ENCODE measurements at places on chromosomes 5 and 9. TPM values are rescaled to one million over a fixed set of nuclear protein-coding genes. Genes with fewer than 3 reads are reported as not detected.

Gene C5orf46
- total RNA-seq = not detected

Gene DNAH5
- 1.7 TPM for total RNA-seq

Gene SLC45A2
- not detected for total RNA-seq

Gene GARIN3
- not detected for total RNA-seq

Gene SYNPO
- 15.3 TPM for total RNA-seq

Gene OBP2B
- not detected for total RNA-seq

Gene SH3RF2
- 2.5 TPM for total RNA-seq

Gene PCSK1
- total RNA-seq = 0.13 TPM

Gene PCDHA7
- total RNA-seq = under 0.01 TPM

Gene FTMT
- total RNA-seq = not detected

Gene ORM2
- not detected for total RNA-seq

Gene LURAP1L
- total RNA-seq = 57.2 TPM

Gene PAEP
- total RNA-seq = not detected

Gene ABO
- total RNA-seq = not detected
